ENCODE measurements at places on chromosomes 2 and 18.

GRCh38 chr2:41871080-41871479 is 176.7 kb upstream of the PKDCC start:
- peak; percentile 80 for DNase-seq

DNA sequence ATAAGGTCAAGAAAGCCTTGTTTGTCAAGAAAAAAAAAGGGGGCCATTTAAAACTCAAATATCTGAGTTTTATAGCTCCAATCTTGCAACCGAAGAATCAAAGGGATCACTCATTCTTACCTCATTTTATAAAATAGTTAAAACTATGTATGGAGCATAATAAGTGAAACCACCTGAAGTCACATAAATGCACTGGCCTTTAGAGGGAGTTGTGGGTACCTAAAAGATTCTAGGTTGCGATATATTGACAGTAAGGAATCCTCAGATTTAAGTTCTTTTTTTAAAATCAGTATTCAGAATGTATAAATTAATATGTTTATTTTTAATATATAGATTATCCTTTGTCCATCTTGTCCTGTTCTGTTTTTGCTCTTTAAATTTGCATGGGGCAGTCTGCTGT is 3.4 kb downstream of the ARHGAP28 start:
- no peak for DNase-seq

- DNase-seq, result no peak
Measured at GRCh38 chr18:8051453-8051852, 484.3 kb downstream of the PTPRM start.

DNA sequence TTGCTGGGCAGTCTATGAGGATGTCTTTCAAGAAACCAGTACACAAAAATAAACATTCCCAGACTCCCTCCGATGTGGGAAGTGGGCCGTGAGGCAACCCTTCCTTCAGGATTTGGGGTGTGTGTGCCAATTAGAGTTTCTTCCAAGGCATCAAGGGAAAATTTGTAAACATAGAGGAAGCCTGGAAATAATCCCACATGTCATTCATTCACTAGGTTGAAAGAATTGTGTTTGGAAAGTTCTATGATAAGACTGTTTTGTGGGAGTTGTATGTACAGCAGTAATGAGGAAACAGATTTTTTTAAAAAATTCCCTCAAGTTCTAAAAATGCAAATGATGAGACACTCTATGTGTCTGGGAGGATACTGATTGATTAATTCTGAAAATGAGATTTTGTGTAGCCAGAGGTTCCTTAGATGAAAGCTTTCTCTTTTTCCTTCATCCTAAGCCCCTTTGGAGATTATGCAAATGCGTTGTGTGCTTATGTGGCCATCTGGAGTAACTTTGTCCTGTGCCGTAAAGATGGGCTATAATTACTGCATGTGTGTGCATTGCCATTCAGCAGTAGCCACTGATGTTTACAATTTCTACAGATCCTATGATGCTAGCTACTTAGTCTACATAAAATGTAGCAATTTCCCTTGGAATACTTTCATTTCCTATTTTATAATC is 107.8 kb upstream of the TPO start:
- no peak for DNase-seq

- peak; percentile 67 for DNase-seq
Measured at GRCh38 chr2:3465844-3466481, 53.4 kb downstream of the ADI1 start.

DNA sequence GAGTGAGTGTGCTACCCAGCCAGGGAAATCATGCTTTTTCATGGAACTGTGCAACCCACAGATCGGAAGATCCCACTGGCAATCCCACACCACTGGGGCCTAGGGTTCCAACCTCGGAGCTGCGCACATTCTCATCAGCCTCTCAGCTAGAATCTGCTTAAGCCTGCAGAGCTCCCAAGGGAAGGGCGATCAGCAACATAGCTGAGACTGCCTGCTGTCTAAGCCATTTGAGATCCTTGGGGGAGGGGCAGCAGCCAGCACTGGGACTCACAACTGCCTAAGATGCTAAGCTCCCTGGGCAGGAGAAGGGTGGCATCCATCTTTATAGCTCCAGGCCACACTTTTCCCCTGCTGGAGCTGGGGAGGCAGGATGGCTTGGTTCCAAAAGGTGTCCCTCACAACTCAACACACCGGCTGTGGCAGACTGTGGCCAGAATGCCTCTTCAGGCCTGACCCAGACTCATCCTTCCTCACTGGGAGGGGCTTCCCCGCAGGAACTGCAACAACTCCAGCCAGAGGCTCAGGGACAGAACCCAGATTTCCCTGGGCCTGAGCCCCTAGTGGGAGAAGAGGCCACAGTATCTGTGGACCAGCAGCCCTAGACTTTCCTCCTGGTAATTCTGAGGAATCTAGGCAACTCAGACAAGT is 1133.3 kb upstream of the PIK3C3 start:
- no peak for DNase-seq

DNA sequence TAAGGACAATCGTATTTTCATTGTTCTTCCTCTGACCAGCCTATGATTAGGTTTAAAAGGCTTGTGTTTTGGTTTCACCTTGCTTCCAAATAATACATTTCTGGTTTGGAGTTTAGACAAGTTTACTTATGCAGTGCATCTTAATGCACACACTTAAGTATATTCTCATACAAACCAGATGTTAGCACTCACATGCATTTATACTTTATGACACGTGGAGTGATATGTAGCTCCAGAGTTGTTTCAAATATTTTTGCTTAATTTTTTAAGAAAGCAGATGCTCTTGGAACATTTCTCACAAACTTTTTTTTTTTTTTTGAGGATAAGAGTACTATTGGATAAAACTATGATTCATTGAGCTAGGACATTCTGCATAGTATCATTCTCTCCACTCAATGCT is 109.9 kb downstream of the PDE1A start:
- no peak for DNase-seq

DNA sequence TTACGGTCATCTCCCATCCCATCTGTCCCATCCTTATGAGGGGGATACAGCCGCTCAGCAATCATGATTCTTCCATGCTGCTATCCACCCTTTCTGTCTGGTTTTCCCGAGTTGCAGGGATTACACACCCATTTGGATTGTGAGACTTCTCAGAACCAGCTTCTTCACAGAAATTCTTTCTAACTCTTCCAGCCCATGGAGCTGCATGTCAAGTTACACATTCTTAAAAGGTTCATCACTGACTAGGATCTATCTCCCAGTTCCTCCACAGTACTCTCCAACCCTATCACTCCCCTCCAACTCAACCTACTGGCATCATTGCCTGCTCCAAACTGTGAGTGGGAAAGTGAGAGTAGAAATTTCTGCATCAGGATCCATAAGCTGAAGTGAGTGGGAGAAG is 558.2 kb upstream of the TNP1 start:
- DNase-seq, result no peak

GRCh38 chr2:221001381-221001801 is 570.7 kb downstream of the EPHA4 start:
- no peak for DNase-seq

- DNase-seq, result no peak
Measured at GRCh38 chr2:24724111-24724775, 68.9 kb downstream of the PTRHD1 start.

GRCh38 chr18:23838801-23839366 is 149.6 kb downstream of the LAMA3 start:
- no peak for DNase-seq

GRCh38 chr18:9862686-9863085 is 23.1 kb upstream of the TXNDC2 start:
- DNase-seq, result no peak

GRCh38 chr2:156340804-156341451 is 8.4 kb upstream of the NR4A2 start:
- DNase-seq, result peak; percentile 44

GRCh38 chr2:124874676-124875075 is 849.6 kb downstream of the CNTNAP5 start:
- DNase-seq, result no peak

DNA sequence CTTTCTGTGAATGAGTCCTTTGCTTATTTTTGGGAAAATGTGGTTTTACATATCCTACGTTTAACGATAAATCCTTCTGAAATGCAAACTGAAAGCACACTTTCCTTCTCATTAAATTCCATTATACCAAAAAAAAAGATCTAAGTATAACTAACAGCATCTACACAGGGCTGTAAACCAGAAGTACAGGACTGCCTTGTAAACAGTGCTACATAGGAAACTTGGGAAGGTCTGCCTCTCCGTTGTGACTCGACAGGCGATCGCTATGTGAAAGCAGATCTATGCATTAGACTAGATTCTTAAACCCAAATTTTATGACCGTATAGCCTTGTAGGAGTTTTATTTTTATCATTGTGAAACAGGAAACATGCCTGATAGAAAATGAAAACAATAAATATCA is 690.5 kb downstream of the ARHGAP15 start:
- no peak for DNase-seq

GRCh38 chr2:88450186-88450585 is 2.3 kb downstream of the FOXI3 start:
- DNase-seq, result no peak

DNA sequence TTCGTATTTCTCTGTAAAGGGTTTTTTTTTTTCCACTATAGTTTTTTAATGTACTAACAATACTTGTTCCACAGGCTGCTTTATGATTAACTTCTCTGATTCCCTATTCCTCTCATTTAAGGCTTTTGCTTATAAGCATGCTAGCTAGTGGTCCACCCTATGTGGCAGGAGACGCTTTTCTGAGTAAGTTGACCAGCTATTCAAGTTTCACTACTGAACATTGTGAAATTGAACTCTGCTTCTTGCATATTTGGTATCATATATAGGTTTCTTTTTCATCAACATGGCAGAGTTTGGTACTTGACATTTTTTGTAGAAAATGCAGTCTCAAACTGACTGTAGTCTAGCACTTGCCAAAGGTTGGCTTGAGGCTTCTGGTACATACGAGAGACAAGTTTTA is 74.2 kb downstream of the OTX1 start:
- DNase-seq, result no peak

GRCh38 chr2:179855673-179856072 is 5.7 kb downstream of the ZNF385B start:
- no peak for DNase-seq

DNA sequence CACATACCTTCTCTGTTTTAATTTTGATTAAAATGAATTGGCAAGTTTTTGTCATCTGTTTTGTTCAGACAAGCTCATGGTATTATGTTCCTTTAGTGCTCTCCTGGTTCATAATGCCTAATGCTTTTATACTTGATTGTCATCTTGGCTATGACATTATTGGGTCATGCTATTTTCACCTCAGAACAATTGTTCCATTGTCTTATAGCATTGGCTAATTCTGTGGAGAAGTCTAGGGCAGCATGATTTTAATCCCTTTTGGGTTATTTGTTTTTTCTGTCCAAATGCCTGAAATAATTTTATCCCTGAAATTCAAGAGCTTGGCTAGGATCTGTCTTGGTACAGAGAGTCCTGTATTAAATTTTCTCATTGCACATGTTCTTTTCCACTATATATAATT is 83.8 kb upstream of the CCDC85A start:
- DNase-seq, result no peak

DNA sequence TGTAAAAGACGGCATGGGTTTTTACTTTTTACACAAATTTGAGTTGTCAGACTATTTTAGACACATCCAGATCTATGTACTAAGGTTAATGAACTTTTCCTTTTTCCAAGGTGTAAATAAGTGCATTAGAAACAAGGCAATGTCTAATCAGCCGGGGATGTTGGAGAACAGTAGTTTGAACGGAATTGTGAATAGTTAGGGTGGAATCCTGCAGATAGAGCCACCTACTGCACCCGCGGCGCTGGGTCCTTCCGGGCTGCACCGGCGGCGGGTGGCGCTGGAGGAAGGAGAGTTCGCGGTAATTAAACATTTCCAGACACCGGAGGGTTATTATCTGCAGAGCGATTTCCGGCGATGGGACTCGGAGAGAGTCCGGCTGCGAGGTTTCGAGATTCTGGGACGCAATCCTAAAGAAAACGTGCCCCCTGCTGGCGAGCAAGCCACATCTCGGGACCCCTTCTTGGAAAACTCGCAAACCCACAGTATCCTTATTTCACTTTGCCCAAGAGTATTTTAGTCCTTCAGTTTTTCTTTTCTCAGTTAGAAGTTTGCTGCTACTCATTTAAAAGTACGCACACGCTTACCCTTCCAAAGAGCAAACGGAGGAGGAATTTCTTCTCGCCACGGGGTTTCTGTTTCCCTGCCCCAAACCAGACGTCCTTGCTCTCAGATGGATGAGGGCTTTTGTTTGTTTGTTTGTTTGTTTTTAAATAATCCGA is 4.5 kb upstream of the OSR1 start:
- DNase-seq, result peak; percentile 93

DNA sequence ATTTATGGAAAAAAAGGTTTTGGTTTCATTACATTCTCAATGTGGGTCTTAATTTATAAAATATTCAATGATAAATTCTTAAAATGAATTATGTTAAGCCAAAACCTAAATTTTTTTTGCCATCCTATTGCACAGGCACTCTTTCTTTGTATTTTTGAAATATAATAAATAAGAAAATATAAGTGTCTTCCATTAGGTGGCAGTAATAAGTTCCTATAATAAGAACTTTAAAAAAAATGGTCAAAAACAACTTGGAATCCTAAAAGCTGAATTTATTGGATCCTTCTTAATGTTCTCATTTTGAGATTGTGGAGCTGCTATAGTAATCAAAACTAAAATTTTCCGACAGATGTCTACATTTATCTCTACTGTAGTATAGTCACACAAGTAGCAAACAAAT is 5.7 kb downstream of the CALCRL start:
- no peak for DNase-seq

DNA sequence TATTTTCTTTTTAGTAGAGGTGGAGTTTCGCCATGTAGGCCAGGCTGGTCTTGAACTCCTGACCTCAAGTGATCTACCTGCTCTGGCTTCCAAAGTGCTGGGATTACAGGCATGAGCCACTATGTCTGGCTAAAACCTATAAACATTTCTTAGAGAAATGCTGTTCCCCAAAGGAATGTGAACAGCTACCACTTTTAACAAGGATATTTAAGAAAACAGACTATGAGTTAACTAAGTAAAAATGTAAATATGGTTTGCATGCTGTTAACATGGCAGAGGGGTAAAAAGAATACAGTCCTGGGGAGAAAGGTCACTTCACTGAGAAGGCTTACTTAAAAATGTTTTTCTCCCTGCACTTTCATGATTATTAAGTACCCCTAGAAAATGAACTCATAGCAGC is 57.1 kb downstream of the SLC16A14 start:
- no peak for DNase-seq

GRCh38 chr2:163397451-163397850 is 338.4 kb downstream of the FIGN start:
- no peak for DNase-seq

DNA sequence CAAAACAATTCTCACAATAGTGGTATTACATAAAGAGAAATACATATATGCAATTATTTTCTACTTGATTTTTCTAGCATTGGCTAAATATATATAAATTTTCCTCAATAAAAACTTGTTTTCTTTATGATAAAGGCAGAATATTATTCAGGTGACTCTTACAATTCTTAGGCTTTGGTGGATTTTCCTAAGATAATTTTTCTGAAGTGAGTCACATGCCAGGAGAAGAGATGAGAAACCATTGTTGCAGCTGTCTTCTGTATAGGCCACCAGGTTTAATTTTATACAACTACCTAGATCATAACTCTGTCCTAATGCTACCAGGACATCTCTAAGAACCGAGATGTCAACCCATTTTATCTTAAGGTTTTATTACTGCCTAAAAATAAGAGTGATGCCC is 552.4 kb upstream of the CDH2 start:
- no peak for DNase-seq

GRCh38 chr2:224666951-224667553 is 49.1 kb downstream of the CCDC195 start:
- no peak for DNase-seq

- no peak for DNase-seq
Measured at GRCh38 chr2:55003706-55004639, 46.3 kb downstream of the RTN4 start.

- DNase-seq, result no peak
Measured at GRCh38 chr2:64832936-64833335, 156.3 kb upstream of the SLC1A4 start.
